Activated CD8-positive, alpha-beta T cell treated with anti-CD3 and anti-CD28 coated beads for 36 hours (primary cell): ENCODE measurements at places on chromosomes 1 and 21. TPM values are rescaled to one million over a fixed set of nuclear protein-coding genes. Genes with fewer than 3 reads are reported as not detected.

Gene C1orf105
- not detected for total RNA-seq

Gene NBPF10
- total RNA-seq, result 1.5 TPM

Gene MRPS15
- total RNA-seq, result 129 TPM

Gene RAB42
- not detected for total RNA-seq

Gene SLAMF7
- 93.5 TPM for total RNA-seq

Gene ITPKB
- 40.8 TPM for total RNA-seq

Gene SPATA46
- total RNA-seq, result not detected

Gene S100B
- total RNA-seq, result 3.0 TPM

GRCh38 chr1:203695116-203695515 is 68.5 kb downstream of the ATP2B4 start:
- no peak for DNase-seq
- H3K36me3 ChIP-seq, result peaks cover 4% of the 10 kb centered on the region
- no peak overlapping the region for H3K4me3 ChIP-seq
- H3K27ac ChIP-seq, result peak overlapping the region; percentile 35
- no peaks in the 10 kb centered on the region for H3K27me3 ChIP-seq
- H3K4me1 ChIP-seq, result peaks cover 20% of the 10 kb centered on the region

- no peaks in the 10 kb centered on the region for H3K36me3 ChIP-seq
- H3K27me3 ChIP-seq, result peaks cover 9% of the 10 kb centered on the region
- no peak overlapping the region for H3K27ac ChIP-seq
- no peak for DNase-seq
These were observed 6.2 kb upstream of the TMEM54 start for GRCh38 chr1:32907435-32907834.

GRCh38 chr1:45815667-45816458 is 12.5 kb downstream of the MAST2 start:
- no peaks in the 10 kb centered on the region for H3K27me3 ChIP-seq
- H3K36me3 ChIP-seq, result peaks cover 13% of the 10 kb centered on the region
- H3K27ac ChIP-seq, result no peak overlapping the region
- no peak for DNase-seq

DNA sequence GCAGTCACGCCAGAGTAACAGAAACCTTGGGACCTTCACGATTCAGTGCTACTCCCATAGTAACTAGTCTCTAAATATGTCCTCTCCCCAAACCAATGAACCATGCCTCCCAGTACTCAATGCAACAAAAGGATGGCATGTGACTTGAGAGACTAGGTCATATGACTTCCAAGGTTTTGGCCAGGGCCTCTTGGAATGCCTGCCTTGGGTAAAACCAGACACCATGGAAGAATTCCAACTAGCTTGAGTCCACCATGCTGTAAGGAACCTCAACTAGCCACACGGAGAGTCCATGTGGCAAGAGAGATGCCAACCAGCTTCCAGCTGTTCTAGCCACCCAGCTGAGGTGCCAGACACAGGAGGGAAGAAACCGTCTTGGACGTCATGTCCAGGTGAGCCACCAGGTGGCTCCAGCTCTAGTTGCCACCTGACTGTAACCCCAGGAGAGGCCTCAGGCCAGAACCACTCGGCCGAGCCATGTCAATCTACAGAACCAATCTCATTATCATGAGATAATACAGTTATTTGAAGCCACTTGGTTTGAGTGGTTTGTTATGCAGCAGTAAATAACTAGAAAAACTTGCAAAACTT is 115.0 kb downstream of the SYF2 start:
- no peak overlapping the region for H3K27ac ChIP-seq
- H3K36me3 ChIP-seq, result no peaks in the 10 kb centered on the region
- DNase-seq, result peak; percentile 60
- peaks cover 1% of the 10 kb centered on the region for H3K27me3 ChIP-seq
- no peak overlapping the region for H3K4me3 ChIP-seq

- H3K4me3 ChIP-seq, result no peak overlapping the region
- DNase-seq, result no peak
- no peaks in the 10 kb centered on the region for H3K27me3 ChIP-seq
- no peak overlapping the region for H3K27ac ChIP-seq
- peaks cover 24% of the 10 kb centered on the region for H3K4me1 ChIP-seq
- H3K36me3 ChIP-seq, result no peaks in the 10 kb centered on the region
These were observed 5.0 kb downstream of the CSRP1 start for GRCh38 chr1:201501812-201502510.

GRCh38 chr1:3674100-3675094 is 22.1 kb downstream of the TP73 start:
- H3K36me3 ChIP-seq, result no peaks in the 10 kb centered on the region
- H3K27me3 ChIP-seq, result peaks cover 13% of the 10 kb centered on the region
- DNase-seq, result no peak
- H3K27ac ChIP-seq, result no peak overlapping the region

- no peaks in the 10 kb centered on the region for H3K36me3 ChIP-seq
- peaks cover 1% of the 10 kb centered on the region for H3K27me3 ChIP-seq
- DNase-seq, result no peak
- peak overlapping the region; percentile 78 for H3K27ac ChIP-seq
These were observed 30.3 kb upstream of the PPP2R5A start for GRCh38 chr1:212254853-212255363.

- no peak overlapping the region for H3K27ac ChIP-seq
- no peak for DNase-seq
- peaks cover 4% of the 10 kb centered on the region for H3K4me1 ChIP-seq
These were observed 460 bp upstream of the ADORA1 start for GRCh38 chr1:203126866-203127665.

DNA sequence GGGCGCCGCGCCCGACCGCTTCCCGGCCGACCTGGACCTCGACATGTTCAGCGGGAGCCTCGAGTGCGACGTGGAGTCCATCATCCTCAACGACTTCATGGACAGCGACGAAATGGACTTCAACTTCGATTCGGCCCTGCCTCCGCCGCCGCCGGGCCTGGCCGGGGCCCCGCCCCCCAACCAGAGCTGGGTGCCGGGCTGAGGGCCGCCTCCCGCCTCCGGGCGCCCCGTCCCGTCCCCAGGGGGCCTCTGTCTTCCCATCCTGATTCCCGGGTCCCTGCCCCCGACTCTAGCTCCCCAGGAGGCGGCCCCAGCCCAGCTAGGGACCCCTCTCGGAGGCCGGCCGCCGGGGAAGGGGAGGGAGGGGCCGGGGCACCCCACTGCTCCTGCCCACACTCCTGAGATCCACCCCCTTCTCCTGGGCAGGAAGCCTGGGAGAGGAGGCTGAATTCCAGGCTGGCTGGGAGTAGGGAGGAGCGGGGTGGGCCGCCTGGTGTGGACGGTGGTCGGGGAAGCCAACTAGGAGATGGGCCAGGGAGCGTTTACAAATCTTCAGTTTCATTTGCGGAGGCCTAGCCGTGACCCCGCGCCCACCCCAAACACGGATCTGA is 21.4 kb downstream of the FOXO6 start:
- peaks cover 12% of the 10 kb centered on the region for H3K4me1 ChIP-seq
- H3K27me3 ChIP-seq, result peaks cover 52% of the 10 kb centered on the region
- peak overlapping the region; percentile 43 for H3K4me3 ChIP-seq

DNA sequence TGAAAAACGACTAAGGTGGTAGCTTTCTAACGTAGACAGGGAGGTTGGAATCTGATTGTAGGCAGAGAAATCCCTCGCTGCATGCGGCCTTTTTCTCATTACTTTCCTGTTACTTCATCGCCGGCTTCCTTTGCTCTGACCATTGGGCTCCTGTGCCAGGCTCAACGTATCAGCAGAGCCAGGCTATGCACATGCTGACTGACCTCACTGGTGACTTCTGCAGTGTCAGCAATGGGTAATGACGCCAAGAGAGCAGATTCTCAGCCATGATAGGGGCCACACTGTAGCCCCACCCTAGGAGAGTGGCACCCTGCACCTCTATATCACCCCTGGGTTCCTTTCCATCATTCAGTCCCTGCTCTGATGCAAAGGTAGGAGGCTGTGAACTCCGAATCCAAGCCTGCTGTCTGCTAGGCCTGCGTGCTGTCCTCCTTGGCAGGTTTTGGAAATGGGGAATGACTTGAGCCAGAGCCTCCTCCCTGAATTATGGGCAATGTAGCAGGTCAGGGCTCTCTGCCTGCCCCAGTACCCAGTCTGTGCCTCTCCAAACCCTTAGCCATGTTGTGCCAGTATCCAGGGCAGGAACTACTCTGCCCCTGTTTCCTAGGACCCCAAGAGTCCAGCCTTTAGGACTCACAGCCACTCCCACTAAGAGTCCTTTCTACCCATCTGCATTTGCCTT is 11.4 kb downstream of the PPFIA4 start:
- peaks cover 6% of the 10 kb centered on the region for H3K36me3 ChIP-seq
- H3K27ac ChIP-seq, result no peak overlapping the region
- no peak for DNase-seq
- peaks cover 6% of the 10 kb centered on the region for H3K4me1 ChIP-seq
- H3K27me3 ChIP-seq, result peaks cover 4% of the 10 kb centered on the region

GRCh38 chr1:232140419-232141166 is 489.3 kb downstream of the SIPA1L2 start:
- DNase-seq, result no peak
- H3K27me3 ChIP-seq, result peaks cover 2% of the 10 kb centered on the region
- H3K4me1 ChIP-seq, result no peaks in the 10 kb centered on the region
- no peak overlapping the region for H3K27ac ChIP-seq
- H3K36me3 ChIP-seq, result no peaks in the 10 kb centered on the region

DNA sequence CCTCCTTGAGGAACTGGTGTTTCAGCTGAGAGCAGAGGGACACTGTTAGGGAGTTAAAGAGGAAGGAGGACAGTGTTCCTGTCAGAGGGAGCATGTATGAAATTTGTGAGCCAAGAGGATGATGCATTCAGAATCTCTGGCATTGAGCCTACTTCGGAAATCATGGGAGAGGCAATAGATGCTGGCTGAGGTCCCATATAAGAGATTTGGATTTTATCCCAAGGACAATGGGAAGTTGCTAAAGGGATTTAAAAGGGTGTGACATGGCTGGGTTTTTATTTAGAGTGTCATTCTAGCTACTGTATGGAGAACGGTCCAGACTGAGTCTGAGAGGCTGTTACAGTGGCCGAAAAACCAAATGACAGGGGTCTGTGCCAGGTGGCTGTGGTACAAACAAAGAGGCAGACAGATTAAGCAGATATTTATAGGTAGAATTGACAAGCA is 403.2 kb upstream of the B3GALT2 start:
- H3K4me3 ChIP-seq, result no peak overlapping the region
- no peak for DNase-seq
- no peak overlapping the region for H3K27ac ChIP-seq

- H3K27ac ChIP-seq, result peak overlapping the region; percentile 98
- peak; percentile 39 for DNase-seq
- H3K36me3 ChIP-seq, result peaks cover 44% of the 10 kb centered on the region
- H3K27me3 ChIP-seq, result no peaks in the 10 kb centered on the region
- peaks cover 46% of the 10 kb centered on the region for H3K4me1 ChIP-seq
- H3K4me3 ChIP-seq, result peak overlapping the region; percentile 97
These were observed 642 bp downstream of the RSRP1 start for GRCh38 chr1:25246600-25247023.

GRCh38 chr21:31566611-31567010 is 92.9 kb upstream of the SOD1 start:
- DNase-seq, result no peak
- H3K4me3 ChIP-seq, result no peak overlapping the region
- no peak overlapping the region for H3K27ac ChIP-seq
- H3K36me3 ChIP-seq, result no peaks in the 10 kb centered on the region

GRCh38 chr1:6962996-6963911 is 178.0 kb downstream of the CAMTA1 start:
- no peaks in the 10 kb centered on the region for H3K36me3 ChIP-seq
- H3K4me3 ChIP-seq, result peak overlapping the region; percentile 68
- H3K4me1 ChIP-seq, result peaks cover 25% of the 10 kb centered on the region

DNA sequence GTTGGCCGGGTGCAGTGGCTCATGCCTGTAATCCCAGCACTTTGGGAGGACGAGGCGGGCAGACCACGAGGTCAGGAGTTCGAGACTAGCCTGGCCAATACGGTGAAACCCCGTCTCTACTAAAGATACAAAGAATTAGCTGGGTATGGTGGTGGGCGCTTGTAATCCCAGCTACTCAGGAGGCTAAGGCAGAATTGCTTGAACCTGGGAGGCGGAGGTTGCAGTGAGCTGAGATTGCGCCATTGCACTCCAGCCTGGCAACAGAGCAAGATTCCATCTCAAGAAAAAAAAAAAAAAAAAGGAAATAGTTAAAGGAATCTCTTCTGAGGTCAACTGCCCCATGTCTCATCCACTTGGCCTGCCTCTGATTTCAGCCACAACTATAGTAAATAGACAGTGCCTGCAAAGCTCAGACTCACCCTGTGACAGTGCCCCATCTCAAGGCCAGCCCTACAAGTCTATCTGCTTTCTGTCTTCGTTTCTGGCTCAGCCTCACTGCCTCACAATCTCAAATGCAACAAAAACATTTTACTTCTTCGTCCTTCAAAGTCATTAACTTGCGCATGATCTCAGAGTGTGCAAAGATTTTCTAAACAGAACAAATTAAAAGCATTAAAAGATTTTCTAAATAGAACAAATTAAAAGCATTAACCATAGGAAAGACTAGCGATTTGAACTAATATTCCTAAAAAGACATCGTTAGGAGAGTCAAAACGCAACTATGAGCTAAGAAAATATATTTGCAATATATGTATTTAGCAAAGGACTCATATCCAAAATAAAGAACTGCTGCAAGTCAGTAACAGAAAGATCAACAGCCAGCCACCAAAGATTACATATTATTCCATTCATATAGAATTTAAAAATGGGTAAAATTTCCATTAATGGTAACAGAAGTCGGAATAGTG is 65.0 kb upstream of the PRDX6 start:
- H3K27me3 ChIP-seq, result no peaks in the 10 kb centered on the region
- no peak overlapping the region for H3K4me3 ChIP-seq
- DNase-seq, result no peak

- H3K27me3 ChIP-seq, result no peaks in the 10 kb centered on the region
- no peak for DNase-seq
- no peaks in the 10 kb centered on the region for H3K4me1 ChIP-seq
- H3K36me3 ChIP-seq, result peaks cover 19% of the 10 kb centered on the region
- H3K27ac ChIP-seq, result no peak overlapping the region
- no peak overlapping the region for H3K4me3 ChIP-seq
These were observed 50.2 kb downstream of the SLC25A24 start for GRCh38 chr1:108149796-108150467.

GRCh38 chr1:178411756-178412399 is 84.9 kb downstream of the CLEC20A start:
- no peak overlapping the region for H3K27ac ChIP-seq
- no peak overlapping the region for H3K4me3 ChIP-seq
- H3K36me3 ChIP-seq, result no peaks in the 10 kb centered on the region
- H3K27me3 ChIP-seq, result peaks cover 4% of the 10 kb centered on the region

DNA sequence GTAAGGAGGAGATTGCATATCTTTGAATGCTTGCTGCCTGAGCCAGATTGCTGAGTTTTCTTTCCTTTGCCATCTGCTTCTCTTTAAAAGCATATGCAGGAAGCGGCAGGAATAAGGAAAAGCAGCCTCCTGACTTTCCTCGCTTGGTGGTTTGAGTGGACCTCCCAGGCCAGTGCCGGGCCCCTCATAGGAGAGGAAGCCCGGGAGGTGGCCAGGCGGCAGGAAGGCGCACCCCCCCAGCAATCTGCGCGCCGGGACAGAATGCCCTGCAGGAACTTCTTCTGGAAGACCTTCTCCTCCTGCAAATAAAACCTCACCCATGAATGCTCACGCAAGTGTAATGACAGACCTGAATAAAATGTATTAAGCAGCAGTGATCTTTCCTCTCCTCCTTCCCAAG is 1.5 kb downstream of the CORT start:
- no peak overlapping the region for H3K4me3 ChIP-seq
- DNase-seq, result no peak
- H3K4me1 ChIP-seq, result no peaks in the 10 kb centered on the region
- H3K27me3 ChIP-seq, result no peaks in the 10 kb centered on the region
